Stimulated activated CD4-positive, alpha-beta T cell treated with anti-CD3 and anti-CD28 coated beads, Interleukin-1b, Interleukin-23, amount 100 ng/mL, for 1 hour (primary cell): ENCODE measurements at places on chromosomes 5 and 9.

DNA sequence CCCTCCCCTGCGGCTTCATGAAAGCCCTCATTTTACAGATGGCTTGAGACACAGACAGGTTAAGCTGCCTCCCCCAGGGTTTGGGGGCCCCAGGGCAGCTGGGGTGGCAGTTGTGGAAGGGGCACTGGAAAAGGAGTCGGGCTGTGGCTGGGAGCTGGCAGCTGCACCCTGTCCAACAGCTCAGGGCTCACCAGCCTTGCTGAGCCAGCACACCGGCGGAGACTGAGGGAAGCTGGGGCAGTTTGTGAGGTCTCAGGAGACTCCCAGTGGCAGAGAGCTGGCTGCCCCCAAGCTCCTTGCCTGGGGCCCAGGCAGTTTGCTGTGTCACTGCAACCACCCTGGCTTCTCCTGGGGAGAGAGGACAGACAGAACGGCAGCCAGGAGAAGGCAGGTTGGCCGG is 34.8 kb upstream of the RAPGEF1 start:
- DNase-seq: no peak

GRCh38 chr5:5416733-5417132 is 5.7 kb upstream of the ICE1 start:
- no peak for DNase-seq

GRCh38 chr5:179974946-179975712 is 67.4 kb upstream of the TBC1D9B start:
- no peak for DNase-seq

DNA sequence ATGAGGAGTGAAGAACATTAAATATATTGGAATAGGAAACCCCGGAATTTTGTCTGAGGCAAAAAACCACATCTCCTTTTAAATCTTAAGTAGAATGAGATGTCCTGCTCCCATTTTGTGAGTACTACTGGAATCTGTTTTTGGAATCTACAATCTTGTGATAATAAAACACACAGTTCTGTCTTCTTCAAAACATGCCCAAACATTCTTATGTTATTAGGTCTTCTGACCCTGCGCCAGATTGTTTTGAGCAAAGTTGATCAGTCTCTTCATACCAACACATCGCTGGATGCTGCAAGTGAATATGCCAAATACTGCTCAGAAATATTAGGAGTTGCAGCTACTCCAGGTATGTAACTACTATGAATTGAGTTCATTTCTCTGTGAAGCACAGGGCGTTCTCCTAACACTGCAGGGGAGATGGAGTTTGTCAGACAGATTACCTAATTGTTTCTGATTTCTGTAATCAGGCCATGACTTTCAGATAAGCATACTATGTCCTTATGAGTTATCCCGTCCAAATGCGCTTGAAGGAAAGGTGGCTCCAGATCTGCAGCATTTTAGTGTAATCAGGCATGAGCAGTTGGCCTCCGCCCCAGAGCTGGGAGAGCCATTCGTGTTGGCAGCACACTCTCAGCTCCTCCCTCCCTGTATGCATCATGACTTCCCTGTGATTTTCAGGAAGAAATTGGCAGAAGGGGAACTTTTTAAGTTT is 88.0 kb downstream of the NLN start:
- no peak for DNase-seq

GRCh38 chr5:140324041-140324600 is 21.2 kb upstream of the PFDN1 start:
- no peak for DNase-seq

DNA sequence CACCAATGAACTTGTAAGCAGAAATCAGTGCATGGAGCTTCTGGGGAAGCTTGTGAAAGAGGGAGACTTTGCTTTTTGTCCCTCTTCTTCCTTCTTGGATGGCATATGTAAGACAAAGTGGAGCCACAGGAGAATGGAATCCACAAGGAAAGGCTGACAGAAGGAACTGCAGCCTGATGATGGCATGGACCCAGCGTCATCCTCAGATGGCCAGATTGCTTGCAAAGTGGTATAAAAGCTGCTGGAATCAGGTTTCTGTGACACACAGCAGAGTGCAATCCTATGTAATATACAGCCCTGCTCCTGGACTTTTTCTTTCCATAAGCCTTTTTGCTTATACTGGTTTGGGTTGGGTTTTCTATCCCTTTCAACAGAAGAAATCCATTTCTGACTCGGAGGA is 31.4 kb upstream of the SPARC start:
- DNase-seq: no peak

GRCh38 chr9:18149471-18150011 is 324.4 kb upstream of the ADAMTSL1 start:
- DNase-seq: no peak

- no peak for DNase-seq
Observed at GRCh38 chr5:65986050-65986451, 59.7 kb downstream of the ERBIN start.

DNA sequence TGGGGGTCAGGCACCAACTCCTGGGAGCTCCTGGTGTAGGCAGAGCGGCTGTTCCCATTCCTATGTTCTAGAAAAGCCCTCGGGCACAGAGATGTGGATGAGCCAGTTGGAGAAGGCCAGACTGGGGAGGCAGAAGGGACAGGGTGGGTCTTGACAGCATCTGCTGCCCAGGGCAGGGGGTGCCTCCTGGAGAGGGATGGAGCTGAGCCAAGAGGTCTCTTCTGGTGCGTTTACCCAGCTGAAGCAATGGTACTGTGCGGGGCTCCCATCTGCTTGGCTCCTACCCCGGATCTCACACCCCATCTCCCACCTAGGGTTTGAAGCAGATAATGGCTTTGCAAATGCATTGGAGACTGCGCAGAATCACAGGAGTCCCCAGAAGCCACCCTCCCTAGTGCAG is 41.3 kb downstream of the SHB start:
- DNase-seq: no peak

DNA sequence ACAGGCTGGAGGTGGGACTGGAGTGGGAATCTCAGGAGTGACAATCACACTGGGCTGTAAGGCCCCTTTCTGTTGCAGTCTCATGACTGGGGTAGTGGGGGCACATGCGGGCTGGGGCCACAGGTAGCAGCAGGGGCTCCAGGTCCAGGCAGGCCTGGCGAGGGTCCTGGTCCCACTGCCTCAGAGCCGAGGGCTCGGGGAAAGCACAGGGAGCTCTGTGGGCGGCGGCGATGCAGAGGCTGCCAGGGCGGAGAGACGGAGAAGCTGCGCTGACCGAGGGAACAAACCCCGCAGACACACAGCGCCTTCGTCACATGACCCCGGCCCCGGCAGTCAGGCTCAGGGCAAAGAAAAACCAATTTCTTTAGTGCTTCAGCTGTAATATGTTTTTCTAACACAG is 5.3 kb upstream of the LHX3 start:
- no peak for DNase-seq

- DNase-seq: no peak
Observed at GRCh38 chr5:53109056-53109442, 508 bp downstream of the MOCS2 start.

- DNase-seq: no peak
Observed at GRCh38 chr5:95081500-95081960, 203.4 kb downstream of the MCTP1 start.

- no peak for DNase-seq
Observed at GRCh38 chr5:67771221-67771620, 444.3 kb upstream of the PIK3R1 start.
